ENCODE measurements at places on chromosomes 6 and 20. TPM values are rescaled to one million over a fixed set of nuclear protein-coding genes. Genes with fewer than 3 reads are reported as not detected.
A peak's percentile ranks its signal among the peaks of the same experiment; 100 is the strongest.

Gene CST2
- polyA plus RNA-seq: not detected

DNA sequence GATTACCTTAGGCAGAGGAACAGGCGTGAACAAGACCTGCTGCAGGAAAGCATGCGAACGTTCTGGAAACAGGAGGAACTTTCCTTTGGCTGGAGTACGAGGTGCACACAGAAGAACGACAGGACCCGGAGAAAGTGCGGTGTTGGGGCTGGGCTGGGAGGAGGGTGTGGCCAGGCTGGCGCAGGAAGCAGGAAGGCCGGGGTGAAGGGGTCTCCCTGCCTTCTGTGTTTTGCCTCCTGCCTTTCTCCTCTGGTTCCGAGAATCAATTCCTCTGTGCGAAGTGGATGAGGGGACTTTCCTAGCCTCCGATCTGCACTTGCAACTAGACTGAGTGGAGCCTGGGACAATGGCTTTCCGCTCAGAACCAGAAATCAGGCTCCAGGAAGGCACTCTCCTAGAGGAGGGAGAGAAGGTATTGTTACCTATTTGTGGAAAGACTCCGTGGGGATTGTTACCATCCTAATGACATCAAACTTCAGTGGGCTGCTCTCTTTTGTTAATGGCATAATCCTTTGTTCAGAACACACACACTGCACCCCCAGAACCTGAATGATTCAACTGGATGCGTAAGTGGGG lies 22.9 kb upstream of the PLEKHG1 start:
- DNase-seq: no peak

- peak; percentile 95 for DNase-seq
These were observed 58.2 kb upstream of the TRAF3IP2 start for GRCh38 chr6:111663692-111664564.

- DNase-seq: no peak
These were observed 213.7 kb downstream of the ATXN1 start for GRCh38 chr6:16547587-16547986.

DNA sequence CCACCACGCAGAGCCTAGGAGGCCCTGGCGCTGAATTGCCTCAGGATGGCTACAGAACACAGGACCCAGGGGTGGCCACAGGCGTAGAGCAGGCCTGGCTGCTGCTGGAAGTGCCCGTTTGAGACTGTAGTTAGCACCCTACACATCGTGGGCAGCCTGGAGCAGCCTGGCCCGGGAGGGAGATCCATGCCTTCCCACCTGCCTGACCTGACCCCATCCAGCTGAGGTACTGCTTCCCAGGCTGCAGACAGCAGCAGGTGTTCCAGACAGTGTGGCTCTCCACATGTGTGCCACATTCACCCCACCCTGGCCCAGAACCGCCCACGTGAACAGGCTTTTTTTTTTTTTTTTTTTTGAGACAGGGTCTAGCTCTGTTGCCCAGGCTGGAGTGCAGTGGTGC lies 20.9 kb upstream of the MAP1LC3A start:
- DNase-seq: no peak

- DNase-seq: peak; percentile 30
These were observed 196.0 kb downstream of the BTBD3 start for GRCh38 chr20:12113468-12114371.

DNA sequence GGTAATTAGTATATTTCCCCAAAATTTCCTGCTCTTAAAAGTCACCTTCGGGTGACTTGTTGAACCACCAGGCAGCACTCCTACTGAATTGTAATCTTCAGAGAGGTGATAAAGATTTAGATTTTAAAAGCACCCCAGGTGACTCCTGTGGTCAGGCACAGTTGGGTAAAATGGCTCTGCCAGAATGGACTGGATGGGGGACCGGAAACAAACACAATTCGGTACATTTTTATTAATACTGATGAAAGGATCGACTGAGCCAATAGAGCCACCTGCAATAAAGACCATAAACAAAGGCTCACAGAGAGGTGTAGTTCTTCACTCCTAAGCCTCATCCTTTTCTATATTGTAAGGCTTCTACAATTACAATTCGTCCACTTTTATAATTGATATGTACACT lies 19.6 kb upstream of the FAM83C start:
- no peak for DNase-seq

Measured in kidney (tissue), 22 donors.